Omental fat pad (tissue), 4 donors: ENCODE measurements at places on chromosomes 13 and 19.

DNA sequence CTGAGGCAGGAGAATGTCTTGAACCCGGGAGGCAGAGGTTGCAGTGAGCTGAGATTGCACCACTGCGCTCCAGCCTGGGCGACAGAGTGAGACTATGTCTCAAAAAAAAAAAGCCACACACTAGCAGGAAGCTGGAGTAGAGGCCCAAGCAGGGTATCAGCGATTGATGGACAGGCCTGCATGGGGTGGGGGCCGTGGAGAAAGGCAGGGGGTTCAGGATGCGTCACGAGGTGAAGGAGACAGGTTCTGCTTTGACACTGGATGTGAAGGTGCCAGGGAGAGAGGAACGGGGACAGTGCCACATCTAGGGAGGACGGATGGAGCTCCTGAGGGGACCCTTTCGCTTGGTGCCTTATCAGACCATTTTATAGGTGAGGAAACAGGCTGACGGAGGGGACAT lies 7.1 kb downstream of the COLGALT1 start:
- no peak for DNase-seq

- no peak for DNase-seq
Observed at GRCh38 chr13:102697264-102697663, 2.4 kb upstream of the METTL21C start.

GRCh38 chr13:20984879-20985278 lies 76.5 kb downstream of the LATS2 start:
- DNase-seq: no peak

DNA sequence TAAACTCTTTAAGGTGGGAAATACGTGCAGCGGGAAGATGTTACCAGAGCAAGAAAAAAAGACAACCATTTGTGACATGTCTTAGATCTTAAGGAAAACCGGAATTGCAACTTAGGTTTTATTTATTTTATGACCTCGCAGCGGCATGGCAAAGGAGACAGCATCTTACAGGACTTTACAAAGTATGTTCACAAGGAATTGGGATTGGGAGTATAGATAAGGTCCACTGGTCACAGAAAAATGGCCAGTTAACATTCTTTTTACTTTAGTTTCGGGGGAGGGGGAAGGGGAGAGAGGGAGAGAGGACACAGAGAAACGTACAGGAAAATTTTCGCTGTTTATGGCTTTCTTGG lies 104.5 kb upstream of the DIAPH3 start:
- DNase-seq: no peak

GRCh38 chr13:71638751-71639150 lies 228.3 kb downstream of the DACH1 start:
- no peak for DNase-seq

GRCh38 chr13:47480121-47480520 lies 521.0 kb downstream of the SUCLA2 start:
- DNase-seq: no peak

- DNase-seq: no peak
Observed at GRCh38 chr19:506404-507285, 652 bp upstream of the TPGS1 start.

DNA sequence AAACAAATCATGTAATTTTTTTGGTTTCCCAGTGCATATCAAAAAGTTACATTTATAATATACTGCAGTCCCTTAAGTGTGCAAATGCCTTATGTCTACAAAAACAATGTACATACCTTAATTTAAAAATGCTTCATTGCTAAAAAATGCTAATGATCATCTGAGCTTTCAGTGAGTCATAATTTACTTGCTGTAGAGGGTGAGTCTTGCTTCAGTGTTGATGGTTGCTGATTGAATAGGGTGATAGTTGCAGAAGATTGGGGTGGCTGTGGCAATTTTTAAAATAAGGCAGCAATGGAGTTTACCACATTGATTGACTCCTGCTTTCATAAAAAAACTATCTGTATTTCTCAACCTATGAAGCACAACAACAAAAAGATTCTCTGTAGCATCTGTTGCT lies 613.9 kb downstream of the TBC1D4 start:
- no peak for DNase-seq

DNA sequence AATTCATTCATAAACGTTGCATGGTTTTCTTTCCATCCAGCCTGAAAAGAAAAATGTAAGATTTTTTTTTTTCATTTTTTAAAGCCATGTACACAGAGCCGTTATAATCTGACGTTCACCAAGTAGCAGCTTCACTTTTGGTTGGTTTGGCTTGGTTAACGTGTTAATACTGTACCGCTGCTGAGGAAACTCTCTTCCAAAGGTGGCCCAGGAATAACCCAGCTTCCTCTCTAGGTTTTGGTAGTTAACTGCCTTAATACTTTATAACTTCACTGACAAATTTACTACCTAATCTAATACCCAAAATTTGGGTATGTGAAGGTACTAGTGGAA lies 1.7 kb downstream of the INTS6 start:
- no peak for DNase-seq

GRCh38 chr13:83498481-83499190 lies 383.6 kb downstream of the SLITRK1 start:
- DNase-seq: no peak

GRCh38 chr13:33259296-33259695 lies 26.3 kb downstream of the STARD13 start:
- DNase-seq: no peak

DNA sequence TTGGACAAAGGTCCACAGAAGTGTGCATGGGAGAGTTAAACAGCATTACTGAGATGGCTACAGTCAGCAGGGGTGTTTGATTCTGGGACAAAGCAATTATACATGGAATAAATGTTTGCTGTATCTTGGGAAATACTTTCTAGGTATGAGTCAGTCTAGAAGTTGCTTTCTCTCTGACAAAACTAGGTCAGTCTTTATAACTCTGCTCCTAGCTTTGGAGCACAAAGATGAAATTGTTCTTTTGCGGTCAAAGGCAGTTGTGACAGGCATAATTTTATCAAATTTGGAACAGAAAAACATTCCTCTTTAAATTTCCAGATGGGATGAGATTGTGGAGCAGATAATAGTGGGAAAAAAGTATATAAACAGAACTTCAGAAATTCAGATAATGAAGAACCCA lies 1045.4 kb upstream of the MIR17HG start:
- DNase-seq: no peak
